ENCODE measurements at places on chromosomes 1 and 21. TPM values are rescaled to one million over a fixed set of nuclear protein-coding genes. Genes with fewer than 3 reads are reported as not detected.

Gene C4BPA
- 2.3 TPM for total RNA-seq

- DNase-seq = no peak
These were observed 494 bp downstream of the APH1A start for GRCh38 chr1:150268340-150268704.

DNA sequence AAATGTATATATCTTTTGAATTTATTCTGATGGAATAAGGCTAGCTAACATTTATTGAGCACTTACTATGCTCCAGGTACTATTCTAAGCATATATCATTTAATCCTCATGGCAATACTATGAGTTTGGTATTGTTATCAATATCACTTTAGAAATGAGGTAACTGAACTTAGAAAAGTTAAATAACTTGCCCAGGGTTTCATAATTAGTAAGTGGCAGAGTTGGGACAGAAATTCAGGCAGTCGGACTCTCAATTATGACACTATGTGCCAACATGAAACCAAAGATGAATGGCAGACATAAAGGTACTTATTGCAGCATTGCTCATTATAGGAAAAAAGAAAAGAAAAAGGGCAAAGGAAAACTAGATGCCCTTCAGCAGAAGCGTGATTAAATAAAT is 48.2 kb downstream of the RAB3GAP2 start:
- no peak for DNase-seq

DNA sequence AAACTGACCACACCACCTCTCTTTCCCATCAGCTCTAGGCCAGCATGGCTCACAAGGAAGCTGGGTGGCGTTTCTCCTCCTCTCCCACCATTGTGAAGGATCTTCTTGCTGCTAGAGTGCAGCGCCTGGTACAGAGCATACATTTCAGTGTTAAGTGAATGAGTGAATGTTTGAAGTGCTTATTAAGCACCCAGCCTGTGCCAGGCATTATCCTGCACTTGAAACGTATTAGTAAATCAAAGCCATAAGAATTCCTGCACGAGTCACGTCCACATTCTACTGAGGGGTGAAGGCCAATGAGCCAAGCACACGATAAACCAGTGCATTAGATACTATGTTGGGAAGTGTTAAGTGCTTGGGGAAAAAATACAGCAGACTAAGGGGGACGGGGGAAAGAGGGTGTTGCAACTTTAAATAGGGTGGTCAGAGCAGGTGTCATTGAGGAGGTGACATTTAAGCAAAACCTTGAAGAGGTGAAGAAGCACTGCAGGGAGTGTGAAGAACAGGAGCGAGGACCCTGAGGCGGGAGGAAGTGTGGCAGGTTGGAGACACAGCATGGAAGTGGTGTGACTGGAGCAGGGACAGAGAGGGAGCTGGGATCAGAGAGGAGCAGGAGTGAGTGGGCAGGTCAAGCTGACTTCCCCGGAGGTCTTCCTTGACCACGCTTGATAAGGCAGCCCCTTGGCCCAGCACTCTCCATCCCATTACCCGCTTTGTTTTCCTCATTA is 48.5 kb upstream of the LRRN2 start:
- DNase-seq = no peak

DNA sequence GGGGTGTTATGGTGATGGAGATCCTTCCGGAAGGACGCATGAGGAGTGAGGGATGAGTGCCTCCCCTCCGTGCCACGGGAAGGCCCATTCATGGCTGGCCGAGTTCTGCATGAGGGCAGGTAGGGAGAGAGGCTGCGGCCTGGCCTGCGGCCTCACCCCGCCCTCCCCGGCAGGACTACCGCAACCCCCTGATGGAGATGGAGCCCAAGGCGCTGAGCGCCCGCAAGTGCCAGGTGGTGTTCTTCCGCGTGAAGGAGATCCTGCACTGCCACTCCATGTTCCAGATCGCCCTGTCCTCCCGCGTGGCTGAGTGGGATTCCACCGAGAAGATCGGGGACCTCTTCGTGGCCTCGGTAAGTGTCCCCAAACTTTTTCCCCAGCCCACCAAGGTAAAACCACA is 83.3 kb downstream of the ARHGEF10L start:
- no peak for DNase-seq
